RCC 7860 (cell line): ENCODE measurements at places on chromosomes 5 and 9.

GRCh38 chr5:132476876-132477781 lies 13.4 kb downstream of the IRF1 start:
- no peak for DNase-seq

GRCh38 chr5:96012399-96012798 lies 50.7 kb upstream of the ELL2 start:
- no peak for DNase-seq

- no peak for DNase-seq
Observed at GRCh38 chr5:60494635-60495034, 205.3 kb downstream of the DEPDC1B start.

- DNase-seq: no peak
Observed at GRCh38 chr5:175859422-175859821, 12.0 kb upstream of the CPLX2 start.

GRCh38 chr5:176365351-176366231 lies at the start of gene ARL10:
Gene ARL10 (plus strand): TSS chr5:176365487. CDS start chr5:176365564, 77 bp downstream.
- DNase-seq: no peak

DNA sequence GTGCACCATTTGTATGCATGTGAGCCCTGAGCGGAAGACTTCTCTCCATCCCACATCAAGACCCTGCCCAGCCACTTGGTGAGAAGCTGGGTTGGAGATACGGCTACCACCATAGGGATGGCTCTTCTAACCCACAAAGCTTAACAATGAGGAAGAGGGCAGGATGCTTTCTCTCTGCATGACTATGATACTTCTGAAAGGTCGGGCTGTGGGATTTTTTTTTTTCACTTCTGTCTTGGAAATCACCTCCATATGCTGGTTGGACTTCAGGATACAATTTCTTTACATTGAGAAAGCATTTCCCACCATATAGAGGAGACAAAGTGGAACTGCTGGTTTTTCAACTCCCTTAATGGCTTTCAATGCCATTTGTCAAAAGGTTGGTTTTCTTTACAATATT lies 30.5 kb downstream of the ZNF366 start:
- no peak for DNase-seq

GRCh38 chr5:73751254-73751914 lies 125.4 kb downstream of the ARHGEF28 start:
- DNase-seq: no peak

DNA sequence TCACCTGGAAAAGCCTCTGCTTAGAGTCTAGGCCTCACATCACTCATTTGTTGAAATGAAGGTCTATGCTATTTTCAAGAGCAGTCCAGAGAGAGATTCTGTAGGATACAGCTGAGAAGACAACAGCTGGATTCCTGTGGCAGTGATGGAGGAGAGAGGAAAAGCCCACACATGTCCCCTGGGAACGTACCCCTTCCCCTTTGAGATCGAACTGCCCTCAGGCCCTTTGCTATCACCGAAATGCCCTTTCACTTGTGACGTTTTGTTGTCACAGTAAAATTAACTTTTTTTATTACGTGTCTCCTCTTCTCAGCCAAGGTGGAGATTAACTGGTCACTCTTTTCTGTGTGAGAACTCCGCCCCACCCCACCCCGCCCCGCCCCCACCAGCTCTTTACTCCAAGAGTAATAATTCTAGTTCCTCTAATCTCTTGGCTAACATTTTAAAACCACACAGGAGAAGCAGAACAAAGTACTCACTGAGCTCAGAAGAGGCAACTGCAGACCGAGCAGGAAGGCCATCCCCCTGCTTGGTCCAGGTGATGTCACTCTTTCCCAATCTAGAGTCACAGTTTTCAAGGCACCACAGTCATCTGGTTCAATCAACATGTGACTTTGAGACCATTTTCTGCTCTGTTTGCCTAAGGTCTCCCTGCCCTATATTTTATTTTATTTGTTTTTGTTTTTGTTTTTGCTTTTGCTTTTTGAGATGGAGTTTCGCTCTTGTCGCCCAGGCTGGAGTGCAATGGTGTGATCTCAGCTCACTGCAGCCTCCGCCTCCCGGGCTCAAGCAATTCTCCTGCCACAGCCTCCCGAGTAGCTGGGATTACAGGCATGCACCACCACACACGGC lies 105.6 kb downstream of the SUSD1 start:
- DNase-seq: peak; percentile 93

DNA sequence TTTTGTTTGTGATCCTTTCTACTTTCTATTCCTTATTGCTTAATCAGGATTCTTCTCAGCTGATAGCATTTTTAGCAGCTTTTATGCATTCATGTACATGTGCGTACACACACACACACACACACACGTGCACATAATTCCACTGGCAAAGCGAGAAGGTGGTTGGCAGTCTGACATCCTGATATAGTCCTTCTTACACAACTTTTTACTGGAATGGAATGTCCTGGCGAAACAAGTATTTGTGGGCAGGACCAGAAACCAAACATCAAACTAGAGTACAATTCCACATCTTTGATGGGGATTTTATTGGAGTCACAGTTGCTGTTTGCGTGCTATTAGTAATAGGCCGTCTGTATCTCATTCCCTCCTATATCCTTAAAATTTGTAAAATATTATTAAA lies 356.5 kb downstream of the CCDC171 start:
- no peak for DNase-seq

DNA sequence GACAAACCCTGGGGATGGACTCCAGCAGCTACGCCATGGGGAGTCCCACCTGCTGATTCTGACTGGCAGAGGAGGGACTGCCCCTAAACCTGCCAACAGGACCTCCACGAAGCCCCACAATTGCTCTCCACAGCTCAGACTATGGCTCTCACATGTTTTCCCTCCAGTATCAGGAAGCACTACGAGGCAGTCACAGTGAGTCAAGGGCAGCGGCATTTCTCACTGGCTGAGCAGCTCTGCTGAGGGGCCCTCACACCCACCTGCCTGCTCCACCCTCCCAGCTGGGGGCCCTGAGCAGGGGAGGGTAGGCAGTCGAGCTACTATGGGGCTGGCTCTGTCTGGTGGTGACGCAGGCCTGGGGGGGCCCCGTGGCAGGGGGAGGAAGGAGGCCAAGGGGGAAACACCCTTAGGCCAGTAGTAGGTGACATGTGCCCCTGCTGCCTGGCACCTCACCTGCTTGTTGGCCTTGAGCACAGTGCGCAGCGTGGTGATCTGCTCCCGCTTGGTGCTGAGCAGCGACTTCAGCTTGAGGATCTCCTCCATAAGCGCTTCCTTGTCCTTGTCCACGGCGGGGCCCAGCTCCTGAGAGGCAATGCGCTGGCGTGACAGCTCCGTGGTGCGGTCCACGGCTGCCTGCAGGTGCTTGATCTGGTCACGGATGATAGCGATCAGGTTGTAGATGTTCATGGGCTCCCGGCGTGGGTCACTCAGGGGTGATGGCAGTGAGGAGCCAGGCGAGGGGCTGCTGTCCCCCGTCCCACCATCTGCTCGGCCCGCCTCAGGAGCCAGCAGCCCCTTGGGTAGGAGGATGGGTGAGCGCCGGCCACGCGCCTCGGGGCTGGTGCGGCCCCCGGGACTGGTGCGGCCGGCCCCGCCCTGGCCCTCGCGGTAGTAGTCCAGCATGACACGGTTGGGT lies 46.3 kb downstream of the BICD2 start:
- no peak for DNase-seq

- no peak for DNase-seq
Observed at GRCh38 chr5:5615569-5615968, 193.1 kb downstream of the ICE1 start.

DNA sequence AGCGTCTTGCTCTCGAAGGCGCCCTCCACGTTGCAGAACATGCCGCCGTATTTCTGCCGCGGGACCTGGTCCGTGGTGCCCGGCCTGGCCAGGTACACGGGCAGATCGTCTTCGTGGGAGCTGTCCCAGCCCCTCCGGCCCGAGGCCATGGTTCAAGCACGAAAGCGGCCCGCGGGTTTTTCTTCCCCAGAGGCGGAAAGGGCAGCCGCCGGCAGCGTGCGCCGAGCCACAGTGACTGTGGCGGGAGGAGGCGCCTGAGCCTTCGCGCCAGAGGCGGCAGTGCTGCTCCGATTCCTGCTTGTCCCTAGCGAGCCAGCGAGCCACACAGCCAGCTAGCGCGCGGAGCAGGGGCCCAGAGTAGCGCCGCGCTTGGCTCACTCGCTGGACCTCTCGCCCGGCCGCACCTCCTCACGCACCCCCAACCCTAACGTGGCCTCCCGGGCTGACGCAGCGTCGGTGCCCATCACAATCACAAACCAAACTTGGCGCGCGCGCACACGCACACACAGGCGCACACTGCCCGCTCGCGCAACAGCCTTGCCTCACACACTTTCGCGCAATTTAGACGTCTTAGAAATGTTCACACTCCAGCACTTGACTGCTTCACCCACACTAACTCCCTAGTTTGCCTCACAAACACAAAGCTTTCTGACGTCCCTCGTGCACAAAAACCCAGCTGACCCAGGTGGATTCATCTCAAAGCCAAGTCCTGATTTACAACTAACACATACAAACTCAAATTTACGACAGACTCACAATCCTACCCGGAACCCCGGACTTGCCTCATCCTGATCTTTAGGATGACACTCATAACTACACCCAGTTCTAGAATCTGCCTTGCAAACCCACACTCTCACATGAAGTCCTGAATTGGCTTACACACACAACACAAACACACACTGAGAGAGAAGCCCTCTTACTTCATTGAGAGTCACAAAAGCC lies at the start of gene DPYSL3:
TSS of gene DPYSL3 (minus strand) at position 359 of the 942 bp plus-strand sequence. CDS start at position 149, 210 bp downstream.
- DNase-seq: peak; percentile 77

DNA sequence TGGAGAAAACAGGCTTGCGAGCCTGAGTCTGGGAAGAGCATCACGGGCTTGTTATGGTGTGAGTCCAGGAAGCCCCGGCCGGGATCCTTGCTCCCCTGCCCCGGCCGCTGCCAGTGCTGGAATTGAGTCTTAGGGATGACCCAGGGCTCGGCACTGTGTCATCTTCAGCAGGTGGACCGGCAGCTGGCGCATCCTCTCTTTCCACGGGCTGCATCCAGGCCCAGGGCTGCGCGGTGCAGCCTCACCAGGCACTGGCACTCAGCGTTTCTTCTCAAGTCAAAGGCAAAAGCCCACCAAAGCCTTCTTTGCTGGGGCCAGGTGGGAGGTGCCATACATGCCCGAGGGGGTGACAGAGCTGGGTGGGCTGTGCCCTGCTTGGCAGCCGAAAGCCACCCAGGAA lies 46.6 kb downstream of the COL5A1 start:
- no peak for DNase-seq

DNA sequence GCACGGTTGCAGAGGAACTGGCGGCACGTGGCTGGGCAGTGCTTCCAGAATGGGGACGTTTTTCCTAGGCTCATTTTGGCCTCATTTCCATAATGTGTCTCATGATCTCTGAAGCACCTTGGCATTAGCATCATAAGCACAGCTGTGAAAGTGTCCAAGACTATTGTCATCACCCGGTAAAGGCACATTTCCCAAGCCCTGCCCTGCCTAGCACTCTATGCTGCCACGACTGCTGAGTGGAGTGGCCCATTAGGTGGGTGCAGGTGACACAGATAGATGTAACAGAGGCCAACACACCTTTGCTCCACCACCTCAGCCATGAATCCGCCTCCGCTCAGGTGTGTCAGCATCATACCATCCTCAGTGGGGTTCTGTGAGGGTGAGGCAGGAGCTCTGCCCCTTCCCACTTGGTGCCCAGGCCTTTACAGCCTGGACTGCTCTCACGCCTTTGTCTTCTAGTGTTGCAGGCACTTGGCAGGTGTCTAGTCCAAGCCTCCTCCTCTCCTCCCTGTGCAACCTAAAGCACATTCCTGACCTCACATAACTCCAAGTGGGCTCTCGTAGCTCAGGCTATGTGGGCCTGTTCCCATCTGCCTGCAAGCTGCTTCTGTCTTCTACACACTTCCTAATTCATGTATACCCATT lies 213.0 kb downstream of the FSTL4 start:
- DNase-seq: no peak

DNA sequence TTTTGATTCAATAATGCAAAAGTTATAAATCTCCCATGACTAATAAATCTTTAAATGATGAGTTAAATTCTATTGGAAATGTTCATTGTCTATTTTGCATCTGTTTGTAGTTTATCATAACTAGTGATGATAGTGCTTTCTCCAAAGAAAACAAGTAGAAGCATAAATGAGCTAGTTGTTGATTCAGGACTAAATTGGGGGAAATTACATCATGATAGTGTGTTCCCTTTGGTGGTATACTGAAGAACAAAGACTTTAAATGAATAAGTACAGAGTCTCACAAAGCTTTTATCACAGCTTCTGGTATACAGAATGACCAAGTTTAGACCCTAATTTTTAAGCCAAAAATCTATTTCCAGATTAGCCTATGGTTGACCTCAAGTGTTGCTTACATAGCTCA lies 173.8 kb downstream of the MCTP1 start:
- DNase-seq: no peak

DNA sequence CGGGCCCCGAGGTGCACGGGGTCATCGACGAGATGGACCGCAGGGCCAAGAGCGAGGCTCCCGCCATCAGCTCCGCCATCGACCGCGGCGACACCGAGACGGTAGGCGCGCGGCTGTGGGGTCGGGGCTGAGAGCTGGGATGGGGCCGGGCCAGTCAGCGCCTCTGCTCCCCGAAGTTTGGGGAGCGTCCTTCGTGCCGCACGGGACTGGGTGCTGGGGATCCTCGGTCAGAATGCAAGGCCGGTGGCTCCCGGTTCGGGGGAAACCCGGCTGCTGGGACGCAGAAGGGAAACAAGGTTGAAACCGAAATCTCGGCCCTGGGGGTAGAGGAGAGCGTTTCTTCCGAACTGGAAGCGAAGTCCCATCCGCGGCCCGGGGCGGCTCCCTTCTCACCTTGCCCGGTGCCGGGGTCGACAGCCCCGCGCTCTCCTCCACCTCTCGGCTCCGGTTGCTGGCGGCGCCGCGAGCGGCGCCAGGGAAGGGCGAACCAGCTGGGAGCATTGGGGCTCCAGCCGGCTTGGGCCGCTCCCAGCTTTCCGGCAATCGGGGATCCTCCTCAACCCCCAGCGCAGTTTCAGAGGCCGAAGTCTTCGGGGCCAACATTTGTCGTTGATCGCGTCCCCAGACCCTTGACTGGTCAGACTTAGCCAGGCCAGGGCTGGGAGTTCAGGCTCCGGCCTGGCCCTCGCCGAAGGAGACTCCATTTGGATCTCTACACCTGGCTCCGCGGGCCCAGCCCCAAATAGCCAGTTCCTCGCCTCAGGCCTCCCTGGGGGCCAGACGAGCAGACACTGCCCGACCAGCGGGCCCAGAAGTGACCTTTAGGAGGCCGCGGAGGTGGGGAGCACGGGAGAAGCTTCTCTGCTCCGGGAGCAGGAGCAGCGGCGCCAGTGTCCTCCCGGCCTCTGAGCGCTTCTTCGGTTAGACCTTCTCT lies 1.1 kb downstream of the LHX2 start:
- DNase-seq: no peak

GRCh38 chr5:52774005-52774410 lies 13.7 kb upstream of the ITGA1 start:
- DNase-seq: no peak
